AG04449 (cell line): ENCODE measurements at places on chromosomes 6 and 20.

DNA sequence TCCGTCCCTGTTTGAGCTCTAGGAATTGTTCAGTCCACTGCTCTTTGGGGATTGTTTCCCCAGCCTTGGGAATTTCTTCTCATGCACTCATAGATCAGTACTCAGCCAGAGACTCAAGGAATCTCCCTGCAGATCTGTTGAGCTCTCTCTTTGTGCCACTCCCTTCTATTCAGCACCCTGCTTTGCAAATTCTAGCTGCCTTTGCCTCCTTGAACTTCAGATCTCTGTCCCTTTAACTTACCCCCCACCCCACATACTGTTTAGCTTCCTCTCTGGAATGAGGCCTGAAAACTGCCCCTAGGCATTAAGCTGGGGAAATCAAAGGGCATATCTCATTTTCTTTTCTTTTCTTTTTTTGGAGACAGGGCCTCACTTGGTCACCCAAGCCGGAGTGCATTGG, 30.5 kb downstream of the QRSL1 start:
- DNase-seq, result no peak

DNA sequence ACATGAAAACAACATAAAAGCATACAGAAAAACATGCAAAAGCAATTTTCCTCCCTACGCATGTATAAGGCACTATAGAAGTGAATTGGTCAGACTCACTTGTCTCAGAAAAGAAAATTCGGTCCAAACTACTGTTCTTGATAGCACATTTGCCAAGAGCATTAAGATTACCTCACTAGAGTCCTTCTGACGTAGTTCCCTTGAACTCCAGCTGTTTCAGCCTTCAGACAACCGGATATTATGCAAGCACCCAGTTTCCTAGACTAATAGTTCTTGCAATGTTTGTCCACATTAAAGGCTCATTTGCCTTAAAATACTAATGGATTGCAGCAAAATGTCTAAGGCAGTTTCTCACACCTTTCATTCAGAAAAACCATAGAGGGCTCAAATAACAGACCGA, 2.5 kb upstream of the CASS4 start:
- no peak for DNase-seq

- no peak for DNase-seq
These were observed 33.2 kb downstream of the PLEKHG1 start for GRCh38 chr6:150632785-150633485.

- DNase-seq, result no peak
These were observed 213.2 kb upstream of the NT5E start for GRCh38 chr6:85236636-85237035.

DNA sequence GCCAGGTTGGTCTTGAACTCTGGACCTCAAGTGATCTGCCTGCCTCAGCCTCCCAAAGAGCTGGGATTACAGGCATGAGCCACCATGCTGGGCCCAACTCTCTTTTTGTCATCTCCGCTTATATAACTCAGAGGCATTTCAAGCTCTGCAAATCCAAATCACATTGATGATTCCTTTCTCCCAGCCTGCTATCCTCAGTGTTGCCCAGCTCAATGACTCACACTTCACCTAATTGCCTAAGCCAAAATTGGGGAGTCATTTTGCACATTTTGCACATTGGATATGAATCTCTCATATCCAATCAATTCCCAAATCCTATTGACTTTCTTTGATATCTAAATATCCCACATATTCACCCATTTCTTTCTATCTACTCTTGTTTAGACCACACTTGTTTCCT, 3.9 kb downstream of the UTRN start:
- DNase-seq, result no peak

DNA sequence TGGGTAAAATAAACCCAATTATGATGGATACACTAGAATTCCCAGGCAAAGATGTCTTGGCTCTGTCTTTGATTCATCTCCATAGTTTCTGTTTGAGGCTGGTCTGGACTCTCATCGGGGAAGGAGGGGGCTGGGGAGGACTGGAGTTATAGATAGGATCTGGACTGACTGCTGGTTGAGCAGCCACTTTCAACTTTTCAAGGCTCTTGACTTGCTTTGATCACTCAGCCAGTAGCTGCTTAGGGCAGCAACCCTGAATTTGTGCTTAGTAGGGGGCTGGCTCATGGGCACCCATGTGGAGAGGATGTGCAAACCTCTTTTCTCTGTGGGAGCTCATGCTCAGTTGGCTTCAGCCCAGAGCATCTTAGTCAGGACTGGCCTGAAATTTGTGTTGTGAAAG, 114.0 kb upstream of the NEDD9 start:
- no peak for DNase-seq

DNA sequence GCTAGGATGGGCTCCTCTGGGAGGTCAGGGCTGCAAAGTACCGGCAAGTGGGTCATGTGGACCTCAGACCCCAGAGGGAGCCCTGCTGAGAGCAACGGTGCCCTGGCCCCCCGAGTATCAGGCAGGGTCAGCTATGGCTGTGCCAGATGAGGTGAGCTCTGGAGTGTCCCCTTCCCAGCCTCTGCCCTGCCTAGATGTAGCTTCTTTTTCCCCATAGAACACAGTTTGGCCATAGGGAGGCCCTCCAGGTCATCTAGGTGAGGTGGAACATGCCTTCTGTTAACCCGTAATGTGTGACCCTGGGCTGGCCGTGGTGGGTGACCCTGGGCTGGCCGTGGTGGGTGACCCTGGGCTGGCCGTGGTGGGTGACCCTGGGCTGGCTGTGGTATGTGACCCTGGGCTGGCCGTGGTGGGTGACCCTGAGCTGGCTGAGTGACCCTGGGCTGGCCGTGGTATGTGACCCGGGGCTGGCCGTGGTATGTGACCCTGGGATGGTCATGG, 21.2 kb upstream of the PCMTD2 start:
- DNase-seq, result no peak

DNA sequence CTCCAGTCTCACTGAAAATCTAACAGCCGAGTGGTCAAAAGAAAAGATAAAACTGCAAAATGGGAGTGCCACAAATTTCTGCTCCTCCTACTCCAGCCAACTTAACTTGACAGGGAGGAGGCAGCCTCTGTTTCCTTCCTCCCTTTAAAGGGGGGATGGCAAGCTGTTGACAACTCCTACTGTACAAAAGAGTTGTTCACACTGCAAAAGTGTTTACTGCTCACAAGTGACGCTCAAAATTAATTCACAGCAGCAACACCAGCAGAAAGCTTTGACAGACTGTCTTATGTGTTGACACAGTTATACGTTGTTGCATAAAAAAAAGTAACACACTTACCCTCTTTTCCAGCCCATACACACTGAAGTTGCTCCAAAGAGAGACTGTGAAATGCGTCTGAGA, 169.8 kb downstream of the BACH2 start:
- DNase-seq, result no peak

DNA sequence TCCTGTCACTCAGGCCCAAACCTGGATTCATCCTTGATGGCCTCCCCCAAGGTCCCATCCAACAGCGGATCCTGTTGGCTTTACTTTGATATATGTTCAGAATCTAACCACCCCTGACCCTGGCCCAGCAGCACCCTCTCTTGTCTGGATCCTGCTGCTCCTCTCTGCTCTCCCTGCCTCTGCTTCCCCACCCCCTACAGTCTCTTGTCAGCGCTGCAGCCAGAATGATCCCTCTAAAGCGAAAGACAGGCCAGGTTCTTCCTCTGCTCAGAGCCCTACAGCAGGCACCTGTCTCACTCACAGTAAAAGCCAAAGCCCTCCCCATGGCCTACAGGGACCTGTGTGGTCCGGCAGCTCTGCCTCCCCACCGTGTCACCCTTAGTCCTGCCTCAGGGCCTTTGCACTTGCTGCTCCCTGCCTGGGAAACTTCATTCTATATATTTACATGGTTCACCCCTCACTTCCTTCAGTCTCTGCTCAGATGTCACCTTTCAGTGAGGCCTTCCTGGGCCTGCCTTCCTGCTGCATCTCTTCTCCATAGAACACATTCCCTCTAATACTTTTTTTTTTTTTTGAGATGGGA, 37.4 kb upstream of the KCNB1 start:
- DNase-seq, result no peak

GRCh38 chr6:136526196-136526930, 23.9 kb downstream of the MAP7 start:
- DNase-seq, result no peak

DNA sequence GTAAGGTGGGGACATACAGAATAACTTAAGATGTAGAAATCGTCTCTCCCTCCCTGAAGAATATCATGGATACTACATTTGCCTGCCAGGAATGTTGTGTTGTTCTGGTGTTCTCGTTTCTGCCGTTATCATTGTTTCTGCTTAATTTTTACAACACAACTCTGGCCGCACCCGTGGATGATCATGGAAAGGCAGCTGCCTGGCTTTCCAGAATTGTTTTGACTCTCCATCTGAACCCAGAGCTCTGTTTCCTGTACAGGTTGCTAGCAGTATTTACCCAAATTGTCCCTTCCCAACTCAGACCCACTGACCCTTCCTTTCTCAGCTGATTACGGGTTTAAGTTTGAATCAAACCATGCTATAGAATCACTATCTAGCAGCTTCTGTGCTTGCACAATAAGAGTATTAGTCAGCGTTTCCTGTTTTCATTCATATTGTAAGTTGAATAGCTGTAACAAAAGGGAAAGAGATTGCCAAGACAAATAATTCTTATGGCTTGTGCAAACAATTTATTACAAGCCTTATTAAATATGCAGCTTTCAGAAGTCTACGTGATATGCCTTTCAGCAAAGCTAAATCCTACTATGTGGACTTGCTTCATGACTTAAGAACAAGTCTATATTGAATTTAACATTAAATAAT, 139.0 kb downstream of the MTHFD1L start:
- peak; percentile 72 for DNase-seq

DNA sequence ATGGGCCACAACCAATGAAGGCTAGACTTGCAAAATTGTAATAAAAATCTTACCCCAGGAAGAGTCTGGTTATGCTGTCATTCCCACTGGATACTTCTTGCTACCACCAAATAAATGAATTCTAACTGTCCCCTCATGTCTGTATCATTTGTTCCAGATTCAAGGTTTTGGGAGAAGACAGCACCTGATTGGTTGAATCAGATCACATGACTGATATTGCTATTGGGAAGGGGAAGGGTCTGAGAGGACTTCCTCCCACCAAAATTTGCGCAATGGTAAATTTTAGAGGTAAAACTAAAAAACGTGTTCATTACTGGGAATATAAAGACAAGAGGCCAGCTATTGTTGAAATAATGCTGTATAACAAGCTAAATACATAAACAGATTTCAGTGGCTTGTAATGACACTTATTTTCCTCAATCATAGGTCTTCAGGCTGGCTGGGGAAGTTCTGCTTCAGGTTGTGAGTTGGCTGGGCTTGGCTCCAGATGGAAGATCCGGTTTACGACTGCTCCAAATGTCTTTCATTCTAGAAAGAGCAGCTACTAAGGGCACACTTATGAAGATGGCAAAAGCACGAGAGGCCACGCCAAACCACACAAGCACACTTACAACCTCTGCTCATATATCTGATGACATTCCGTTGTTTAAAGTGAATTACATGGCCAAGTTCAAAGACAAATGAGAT, 27.1 kb upstream of the TASP1 start:
- no peak for DNase-seq

DNA sequence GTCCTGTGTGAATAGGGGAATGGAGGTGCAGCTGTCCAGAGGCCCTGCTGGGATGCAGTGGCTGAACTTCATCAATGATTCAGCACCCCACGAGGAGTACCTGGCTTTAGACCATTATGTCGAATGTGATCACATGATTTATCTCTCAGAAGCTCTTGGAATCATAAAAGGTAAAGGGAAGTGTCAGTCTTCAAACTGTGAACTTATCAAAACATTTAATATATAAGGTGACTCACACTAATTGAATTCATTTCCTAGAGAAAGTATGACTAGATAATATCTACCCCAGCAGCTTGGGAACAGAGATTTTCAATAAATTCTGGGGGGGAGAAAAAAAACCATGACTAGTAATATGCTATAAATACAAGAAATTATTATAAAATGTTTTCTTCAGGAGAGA, 29.5 kb downstream of the ALDH8A1 start:
- no peak for DNase-seq

GRCh38 chr6:52641388-52641787, 29.5 kb upstream of the TMEM14A start:
- DNase-seq, result no peak

DNA sequence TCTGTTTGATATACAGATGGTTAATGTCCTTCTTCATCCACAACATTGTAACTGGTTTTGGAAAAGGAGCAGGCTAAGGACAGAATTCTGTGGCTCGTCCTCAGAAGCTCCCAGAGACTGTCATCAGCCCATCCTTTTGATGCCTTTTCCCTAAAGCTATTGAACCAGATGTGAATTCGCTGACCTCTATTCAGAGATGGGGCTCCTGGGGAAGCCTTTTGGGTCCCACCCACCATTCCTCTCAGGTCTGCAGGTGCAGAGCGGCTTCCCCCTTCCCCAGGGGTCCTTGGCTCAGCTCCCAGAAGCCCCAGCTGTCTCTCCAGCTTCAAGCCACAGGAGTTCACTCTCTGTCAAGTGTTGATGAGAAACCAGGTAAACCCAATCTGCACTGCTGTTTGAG, 191.7 kb downstream of the SMOC2 start:
- DNase-seq, result no peak

- no peak for DNase-seq
These were observed 123.6 kb downstream of the LCA5 start for GRCh38 chr6:79413562-79414002.

- DNase-seq, result no peak
These were observed 401.6 kb upstream of the RUNX2 start for GRCh38 chr6:44926556-44926955.

- no peak for DNase-seq
These were observed 73.5 kb downstream of the ZFP64 start for GRCh38 chr20:52118016-52118623.

DNA sequence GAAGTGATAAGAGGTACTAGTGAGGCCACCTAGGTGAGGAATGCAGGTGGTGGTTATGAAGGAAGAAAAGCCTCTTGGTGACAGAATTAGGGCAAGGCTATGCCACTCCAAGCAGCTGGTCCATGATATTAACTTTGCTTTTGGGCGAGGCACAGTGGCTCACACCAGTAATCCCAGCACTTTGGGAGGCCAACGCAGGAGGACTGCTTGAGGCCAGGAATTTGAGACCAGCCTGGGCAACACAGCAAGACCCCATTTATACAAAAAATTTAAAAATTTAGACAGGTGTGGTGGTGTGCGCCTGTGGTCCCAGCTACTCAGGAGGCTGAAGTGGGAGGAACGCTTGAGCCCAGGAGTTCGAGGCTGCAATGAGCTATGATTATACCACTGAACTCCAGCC, 56.1 kb downstream of the SERAC1 start:
- DNase-seq, result no peak

- no peak for DNase-seq
These were observed 183.2 kb downstream of the DLL1 start for GRCh38 chr6:170107606-170108222.

DNA sequence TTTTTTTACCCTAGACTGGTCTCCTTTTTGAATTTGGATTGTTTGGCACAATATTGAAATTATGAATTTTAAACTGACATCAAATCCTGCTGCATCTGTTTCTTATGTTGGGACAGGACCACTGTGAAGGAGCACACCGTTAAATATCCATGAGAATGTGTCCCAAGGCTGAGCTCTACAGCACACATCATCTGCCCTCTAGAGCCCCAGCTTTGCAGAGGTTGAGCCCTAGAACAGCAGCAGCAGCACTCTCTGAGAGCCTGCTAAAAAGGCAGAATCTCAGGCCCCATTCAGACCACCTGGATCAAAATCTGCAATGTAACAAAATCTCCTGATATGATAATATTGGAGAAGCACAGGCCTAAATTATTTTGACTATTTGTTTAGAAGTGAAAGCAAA, 192.1 kb upstream of the CCN2 start:
- DNase-seq, result no peak
